ENCODE measurements at places on chromosomes 3 and 15. TPM values are rescaled to one million over a fixed set of nuclear protein-coding genes. Genes with fewer than 3 reads are reported as not detected.

Gene FYCO1
- total RNA-seq, result 5.3 TPM

Gene ACKR2
- total RNA-seq, result not detected

Gene CD47
- total RNA-seq, result 25.9 TPM

Gene SEC11A
- 327 TPM for total RNA-seq

All from A549 treated with RU486 at 1 μM for 4 hours (cell line).